GM12864 (cell line): ENCODE measurements at places on chromosomes 11 and 22.

DNA sequence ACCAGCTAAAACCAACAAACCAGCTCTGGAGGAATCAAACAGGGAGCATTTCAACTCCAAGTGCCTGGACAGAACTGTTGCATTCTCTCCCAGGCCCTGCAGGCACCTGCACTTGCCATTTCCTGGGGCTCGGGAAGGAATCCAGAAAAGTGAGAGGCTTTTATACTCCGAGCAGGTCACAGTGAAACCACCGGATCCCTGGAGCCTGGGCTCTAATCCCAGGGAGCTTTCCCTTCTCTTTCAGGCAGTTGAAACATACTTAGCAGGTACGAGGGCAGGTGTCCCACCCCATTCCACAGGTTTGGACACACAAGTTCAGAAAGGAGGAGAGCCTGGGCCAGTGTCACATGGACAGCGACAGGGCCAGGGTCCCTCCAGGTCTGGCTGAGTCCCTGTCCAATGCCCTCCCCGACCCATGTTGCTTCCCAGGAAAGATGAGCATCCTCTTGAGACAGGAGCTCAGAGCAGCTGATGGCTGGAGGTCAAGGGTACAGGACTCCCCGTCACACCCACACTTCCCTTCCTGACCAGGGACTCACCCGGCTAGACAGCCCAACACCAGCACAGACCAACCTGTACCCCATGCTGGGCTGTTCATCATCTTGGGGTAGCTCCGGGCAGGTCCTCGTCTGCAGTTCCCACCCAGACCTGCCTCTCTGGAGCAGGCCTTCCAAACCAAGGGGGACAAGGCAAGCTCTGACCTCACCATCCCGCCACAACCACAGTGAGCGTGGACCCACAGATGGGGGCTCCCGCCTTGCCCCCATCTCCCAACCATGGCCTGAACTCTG is 49.9 kb upstream of the CD5 start:
- DNase-seq = no peak

DNA sequence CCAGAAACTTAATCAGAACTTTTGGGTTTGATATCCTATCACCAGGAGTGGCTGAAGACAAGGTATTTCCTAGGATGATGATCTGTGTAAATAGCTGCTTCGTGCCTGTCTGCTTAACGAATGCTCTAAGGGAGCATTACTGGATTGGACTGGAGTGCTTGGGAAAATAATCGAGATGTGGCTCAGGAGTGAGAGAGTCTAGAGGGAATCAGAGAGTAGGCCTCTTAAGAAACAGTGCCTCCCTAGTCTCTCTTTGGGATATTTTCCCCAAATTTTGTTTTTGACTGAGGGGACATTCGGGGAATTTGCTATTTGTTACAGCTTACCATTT is 2.5 kb downstream of the MAML2 start:
- no peak for DNase-seq

DNA sequence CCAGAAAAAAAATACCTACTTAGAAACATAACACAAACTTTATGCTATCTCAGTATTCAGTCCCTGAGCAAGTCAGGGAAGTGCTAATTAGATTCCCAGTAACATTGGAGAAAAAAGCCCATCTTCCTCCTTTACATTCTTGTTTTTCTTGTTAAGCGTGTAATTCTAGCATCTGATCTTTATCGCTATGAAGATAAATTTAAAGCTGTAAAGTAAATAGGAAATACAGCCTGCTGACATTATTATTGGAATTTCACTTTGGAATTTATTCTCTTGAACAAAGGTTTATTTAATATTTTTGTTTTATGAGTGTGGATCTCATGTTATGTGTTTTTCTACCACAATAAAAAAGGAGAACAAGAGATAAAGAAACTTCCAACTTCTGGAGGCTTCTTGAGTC is 13.9 kb downstream of the ALKBH3 start:
- no peak for DNase-seq

DNA sequence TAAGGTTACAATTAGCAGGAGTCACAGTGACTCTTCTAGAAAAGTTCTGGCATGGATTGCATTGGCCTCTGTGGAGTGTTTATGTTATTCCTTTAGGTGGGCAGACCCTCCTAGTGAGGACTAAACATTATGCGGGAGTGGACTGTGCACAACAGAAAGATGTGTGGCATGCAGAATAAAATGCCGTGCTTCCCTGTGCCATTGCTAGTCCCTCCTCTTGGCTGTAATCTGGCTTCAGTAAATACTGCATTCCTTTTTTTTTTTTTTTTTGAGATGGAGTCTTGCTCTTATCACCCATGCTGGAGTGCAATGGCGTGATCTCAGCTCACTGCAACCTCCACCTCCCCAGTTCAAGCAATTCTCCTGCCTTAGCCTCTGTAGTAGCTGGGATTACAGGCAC is 45.0 kb downstream of the SLC5A1 start:
- DNase-seq = no peak

DNA sequence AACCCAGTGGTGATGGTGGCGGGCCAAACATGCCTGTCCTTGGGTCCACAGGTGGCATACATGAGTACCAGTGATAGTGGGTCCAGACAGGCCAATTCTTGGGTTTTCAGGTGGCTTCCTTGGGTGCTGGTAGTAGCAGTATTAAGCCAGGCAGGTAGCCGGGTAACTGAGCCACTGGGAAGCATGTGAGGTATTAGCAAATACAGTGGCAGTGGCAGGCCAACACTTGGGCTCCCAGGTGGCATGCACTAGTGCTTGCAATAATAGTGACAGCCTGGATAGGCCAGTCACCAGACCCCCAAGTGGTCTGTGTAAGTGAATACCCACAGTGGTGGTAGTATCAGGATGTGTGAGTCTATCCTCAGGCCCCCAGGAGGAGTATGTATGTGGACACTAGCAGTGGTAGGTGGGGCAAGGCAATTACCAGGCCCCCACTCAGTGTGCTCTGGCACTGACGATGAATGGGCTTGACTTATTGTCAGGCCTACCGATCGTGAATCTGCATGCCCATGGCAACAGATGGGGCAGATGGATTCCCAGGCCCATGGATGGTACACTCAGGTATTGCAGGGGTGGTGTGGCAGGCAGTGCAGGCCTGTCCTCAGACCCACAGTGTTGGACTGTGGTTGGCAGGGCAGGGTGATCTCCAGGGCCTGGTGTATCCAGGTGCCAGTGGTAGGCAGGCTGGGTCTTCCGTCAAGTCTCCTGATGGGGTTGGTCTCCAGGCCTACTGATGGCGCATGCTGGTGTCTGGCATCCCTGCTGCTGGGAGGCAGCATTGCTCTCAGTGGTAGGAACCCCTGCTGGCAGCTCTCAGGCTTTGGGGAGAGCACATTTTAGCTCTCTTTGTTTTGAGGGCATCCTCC is 840.7 kb downstream of the FAM181B start:
- no peak for DNase-seq

DNA sequence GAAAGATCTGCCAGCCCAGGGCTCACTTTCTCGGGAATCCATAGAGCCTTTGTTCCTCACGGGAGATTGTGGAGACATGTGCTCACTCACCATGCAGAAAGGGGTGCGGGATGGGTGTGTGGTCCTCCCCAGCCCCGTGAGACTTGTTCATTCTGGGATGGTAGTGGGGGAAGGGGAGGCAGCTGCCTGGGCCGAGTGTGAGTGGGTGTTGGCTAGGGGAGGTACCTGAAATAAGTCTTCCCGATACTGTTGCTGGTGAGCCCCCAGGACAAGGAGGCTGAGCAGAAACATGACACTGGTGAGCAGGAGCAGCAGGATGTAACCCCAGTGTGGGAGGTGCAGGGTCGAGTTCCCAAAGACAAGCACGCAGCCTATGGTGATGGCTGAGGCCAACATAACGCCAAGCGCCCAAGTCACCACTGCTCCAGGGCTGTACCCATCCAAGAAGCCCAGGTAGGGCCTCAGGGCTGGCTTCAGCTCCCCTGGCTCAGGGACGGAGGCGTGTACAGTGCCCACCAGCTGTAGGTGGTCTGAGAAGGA is 2.8 kb downstream of the SLC7A4 start:
- no peak for DNase-seq

- no peak for DNase-seq
These were observed 24.1 kb upstream of the LRRC32 start for GRCh38 chr11:76694664-76695063.

- DNase-seq = no peak
These were observed 204.4 kb upstream of the SORL1-AS1 start for GRCh38 chr11:121657146-121657545.

GRCh38 chr11:35932681-35933319 is 11.1 kb upstream of the LDLRAD3 start:
- no peak for DNase-seq

DNA sequence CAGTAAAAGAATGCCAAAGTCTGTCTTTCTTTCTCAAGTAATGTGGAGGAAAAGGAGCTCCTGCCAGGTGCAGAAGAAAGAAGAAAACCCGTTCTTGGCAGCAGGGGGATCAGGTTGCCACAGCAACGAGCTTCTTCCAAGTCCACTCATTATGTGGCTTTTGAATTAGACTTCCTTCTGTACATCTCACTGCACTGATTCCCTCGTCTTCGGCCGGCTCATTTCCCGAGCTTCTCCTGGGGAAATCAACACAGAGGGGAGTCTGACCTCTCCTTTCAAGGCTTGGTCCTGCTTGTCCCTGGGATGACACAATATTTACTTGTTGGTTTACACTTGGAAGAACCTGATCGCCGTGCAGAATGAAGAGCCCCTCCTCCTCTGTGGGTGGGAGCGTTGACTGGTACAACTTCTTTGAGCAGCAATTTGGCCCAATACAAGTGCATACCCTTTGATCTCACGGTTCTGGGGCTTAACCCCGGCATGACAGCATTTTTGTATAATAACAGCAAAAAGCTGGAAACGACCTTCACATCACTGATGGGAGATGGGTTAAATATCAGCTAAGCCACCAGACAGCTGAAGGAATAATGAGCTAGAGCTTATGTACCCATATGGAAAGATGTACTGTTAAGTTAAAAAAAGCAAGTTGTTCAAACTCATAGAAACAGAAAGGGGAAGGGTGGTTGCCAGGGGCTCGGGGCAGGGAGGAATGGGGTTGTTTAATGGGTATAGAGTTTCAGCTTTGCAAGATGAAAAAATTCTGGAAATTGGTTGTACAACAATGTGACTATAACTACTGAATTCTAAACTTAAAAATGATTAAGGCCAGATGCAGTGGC is 35.4 kb downstream of the MCHR1 start:
- no peak for DNase-seq

DNA sequence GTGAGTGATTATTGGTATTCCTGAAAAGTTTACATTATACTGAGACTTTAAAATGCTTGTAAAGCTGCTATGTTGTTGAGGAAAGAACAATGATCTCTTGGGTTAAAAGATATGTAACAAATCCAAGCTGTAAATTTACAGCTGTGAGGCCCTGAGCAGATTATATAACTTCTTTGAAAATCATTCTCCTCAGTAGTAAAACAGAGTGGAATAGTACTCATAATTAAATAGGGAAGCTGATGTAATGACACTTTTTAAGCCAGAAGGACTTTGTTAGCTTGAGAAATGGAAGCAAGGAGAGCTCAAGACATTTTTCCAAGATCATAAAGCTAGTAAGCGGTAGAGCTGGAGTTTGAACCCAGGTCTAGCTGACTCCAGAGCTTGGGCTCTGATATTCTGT is 363.9 kb downstream of the TMEM135 start:
- no peak for DNase-seq

- DNase-seq = no peak
These were observed 137.8 kb upstream of the UBASH3B start for GRCh38 chr11:122517403-122518379.

DNA sequence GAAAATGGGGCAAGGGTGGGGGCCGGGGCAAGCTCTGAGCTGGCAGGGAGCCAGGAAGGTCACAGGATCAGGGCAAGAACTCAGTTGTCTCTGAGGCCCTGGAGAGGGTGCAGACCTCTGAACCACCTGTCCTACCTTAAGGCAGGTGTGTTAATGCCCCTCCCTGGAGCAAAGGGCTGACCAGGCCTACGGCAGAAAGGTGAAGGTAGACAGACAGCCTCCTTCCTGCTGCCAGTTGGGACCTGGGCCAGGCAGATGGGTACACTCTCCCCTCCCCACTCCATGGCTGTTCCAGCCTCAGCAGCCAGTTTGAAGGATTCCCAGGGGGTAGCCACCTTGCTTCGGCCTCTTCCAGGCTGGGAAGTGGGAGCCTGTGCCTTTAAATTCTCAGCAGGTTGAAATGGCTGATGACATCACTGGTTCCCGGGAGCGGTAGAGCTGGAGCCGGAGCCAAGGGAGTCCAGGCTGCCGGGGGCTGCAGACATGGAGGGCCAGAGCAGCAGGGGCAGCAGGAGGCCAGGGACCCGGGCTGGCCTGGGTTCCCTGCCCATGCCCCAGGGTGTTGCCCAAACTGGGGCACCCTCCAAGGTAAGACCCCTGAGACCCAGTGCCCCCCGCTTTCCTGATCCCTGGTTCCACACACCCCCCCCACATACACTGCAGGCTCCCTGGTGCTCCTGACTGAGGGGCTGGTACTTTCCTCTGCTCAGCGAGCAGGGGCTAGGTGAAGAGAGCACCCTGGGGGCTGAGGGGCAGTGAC is at the start of gene INPP5J:
Gene INPP5J, plus strand, starts transcription at position 435 of the 760 bp plus-strand sequence. Its CDS starts 49 bp downstream, at position 484.
- no peak for DNase-seq

DNA sequence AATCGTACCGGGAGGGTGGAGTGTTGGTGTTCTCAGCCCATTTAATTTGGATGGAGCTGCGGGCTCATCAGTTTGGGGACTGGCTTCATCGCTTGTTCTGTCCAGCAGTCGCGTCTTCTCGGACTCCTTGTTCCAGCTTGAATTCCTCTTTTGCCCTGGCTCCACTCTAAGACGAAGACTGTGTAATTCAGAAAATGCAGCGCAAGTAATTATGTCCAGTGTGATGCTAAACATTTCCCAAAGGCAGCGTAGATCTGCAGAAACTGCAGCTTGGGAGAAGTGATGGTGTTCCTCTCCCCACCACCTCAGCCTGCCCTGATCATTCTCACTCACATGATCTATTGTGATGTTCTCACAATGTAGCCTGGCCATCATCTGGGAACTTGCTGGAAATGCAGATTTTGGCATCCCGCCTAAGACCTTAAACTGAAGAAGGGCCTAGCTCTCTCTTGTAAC is 666 bp downstream of the SLC25A18 start:
- DNase-seq = no peak

DNA sequence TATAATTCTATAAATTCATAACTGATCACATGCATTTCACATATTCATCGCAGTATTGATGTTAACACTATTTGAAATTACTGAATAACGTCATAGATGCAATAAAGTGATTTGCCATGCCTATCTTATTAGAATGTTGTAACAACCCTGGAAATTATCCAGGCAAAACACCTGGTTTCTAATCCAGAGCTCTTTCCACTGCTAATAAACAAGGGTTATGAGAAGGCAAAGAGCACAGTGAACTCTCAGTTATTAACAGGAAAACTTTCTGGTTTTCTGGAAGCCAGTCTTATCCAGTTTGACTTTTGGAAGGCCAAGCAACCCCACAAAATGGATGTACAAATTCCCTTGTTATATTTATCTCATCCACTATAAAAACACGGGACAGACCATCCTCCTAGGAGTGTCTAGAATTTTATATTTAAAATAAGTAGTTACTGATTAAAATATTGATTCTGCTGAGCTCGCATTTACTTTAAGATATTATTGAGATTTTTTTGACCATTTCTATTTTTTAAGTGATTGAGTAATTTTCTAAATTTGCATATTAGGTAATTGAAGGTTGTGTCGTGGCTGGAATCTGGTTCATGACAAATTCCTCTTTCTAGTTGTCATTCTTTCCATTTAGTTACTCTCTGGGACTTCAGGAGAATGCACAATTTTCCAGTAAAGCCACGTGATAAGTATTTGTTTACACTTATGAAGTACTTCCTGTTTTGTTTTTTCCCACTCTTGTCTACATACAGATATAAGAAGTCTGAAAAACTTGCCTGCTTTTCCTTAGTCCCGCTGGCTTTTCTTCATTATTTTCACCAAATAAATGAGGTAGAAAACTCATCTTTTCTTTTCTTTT is 47.9 kb downstream of the DCUN1D5 start:
- DNase-seq = no peak
